Suppressor macrophage (primary cell): ENCODE measurements at places on chromosomes 16 and 17.
A peak's percentile ranks its signal among the peaks of the same experiment; 100 is the strongest.

DNA sequence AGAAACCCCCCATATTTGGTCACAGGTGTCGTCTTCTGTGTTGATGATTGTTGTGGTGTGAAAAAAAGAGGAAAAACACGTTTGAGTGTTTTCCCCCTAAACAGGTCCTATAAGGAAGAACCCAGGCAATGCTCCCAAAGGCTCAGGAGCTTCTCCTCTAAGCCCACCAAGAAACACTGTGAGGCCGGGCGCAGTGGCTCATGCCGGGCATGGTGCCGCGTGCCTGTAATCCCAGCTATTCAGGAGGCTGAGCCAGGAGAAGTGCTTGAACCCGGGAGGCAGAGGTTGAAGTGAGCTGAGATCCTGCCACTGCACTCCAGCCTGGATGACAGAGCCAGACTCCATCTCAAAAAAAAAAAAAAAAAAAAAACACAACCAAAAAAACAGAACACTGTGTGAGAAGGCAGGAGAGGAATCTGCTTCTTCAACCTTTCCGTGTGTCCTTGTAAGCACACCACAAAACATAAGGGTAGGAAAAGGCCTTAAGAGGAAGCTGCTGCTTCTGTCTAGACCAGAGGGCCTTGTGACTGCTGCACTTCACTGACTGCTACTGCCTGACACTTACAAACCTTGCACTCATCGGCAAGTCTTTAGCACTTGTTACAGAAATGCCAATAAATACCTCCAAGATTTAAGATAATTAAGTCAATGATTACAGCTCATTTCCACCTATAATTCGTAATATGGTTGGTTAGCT lies 9.3 kb downstream of the JPT1 start:
- peak; percentile 77 for DNase-seq

GRCh38 chr16:90018652-90019542 lies at the start of gene DBNDD1:
DBNDD1 (minus strand) TSS chr16:90019456; CDS start chr16:90019341, 115 bp downstream.
- peak; percentile 39 for DNase-seq

DNA sequence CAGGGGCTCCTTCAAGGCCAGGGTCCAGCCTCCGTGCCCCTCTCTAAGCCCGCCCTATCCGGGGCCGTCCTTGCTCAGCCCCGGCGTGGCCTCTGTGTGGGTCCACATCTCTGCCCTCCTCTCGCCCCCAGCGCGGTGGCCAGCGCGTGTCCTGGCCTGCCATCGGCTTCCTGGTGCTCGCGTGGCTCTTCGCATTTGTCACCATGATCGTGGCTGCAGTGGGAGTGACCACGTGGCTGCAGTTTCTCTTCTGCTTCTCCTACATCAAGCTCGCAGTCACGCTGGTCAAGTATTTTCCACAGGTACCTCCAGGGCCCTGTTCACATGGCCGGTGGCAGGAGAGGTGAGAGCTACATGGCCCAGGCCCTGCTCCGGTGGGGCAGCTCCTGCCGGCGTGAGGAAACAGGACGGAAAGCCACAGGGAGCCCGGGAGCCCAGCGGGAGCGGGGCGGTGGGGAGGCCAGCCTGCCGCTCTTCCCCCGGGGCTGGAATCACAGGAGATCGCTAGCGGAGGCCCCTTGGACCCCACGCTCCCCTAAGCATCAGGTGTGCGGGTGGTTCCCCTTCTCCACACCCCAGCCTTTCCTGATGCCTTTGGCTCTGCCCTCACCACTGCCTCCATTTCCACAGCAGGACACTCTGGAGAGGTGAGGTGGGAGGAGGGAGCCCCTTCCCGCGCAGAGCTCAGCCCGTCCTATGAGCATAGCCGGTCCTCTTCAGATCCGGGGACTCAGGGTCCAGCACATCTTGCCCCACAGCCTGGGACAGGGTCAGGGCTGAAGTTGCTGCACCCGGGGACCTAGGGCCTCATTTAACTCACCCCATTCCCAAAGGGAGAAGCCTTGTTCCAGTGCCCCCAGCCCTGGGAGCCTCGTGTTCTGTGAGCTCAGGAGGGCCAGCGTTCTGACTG lies 10.2 kb downstream of the TAX1BP3 start:
- peak; percentile 29 for DNase-seq

GRCh38 chr16:15847611-15848175 lies 9.1 kb downstream of the MYH11 start:
- no peak for DNase-seq

GRCh38 chr17:56144223-56144622 lies 9.1 kb upstream of the ANKFN1 start:
- no peak for DNase-seq

- DNase-seq, result no peak
Measured at GRCh38 chr16:30924913-30925631, 1.7 kb downstream of the FBXL19 start.

DNA sequence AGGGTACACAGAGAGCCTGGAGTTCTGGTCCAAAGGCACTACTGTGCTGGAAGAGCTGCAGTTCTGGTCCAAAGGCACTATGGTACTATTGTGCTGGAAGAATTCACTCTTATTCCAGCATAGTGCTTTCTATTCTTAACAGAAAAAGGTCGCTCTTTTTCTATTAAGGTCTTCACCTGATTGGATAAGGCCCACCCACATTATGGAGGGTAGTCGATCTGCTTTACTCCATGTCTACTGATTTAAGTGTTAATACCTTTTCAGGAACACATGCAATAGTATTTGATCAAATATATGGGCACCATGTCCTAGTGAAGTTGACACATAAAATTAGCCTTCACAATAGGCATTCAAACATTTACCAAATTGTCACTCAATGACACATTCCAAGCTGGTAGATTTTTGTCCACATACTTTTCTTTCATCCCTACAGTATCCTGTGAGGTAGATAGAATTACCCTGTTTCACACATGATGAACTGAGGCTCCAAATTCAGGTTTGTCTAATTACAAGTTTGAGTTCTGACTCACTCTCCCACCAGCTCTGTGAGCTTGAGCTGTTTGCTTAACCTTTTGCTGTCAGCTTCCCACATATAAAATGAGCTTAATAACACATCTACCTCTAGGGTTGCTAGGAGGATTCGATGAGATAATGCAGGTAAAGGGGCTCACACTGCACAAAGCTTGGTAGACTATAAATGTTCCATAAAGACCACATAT lies 129.9 kb downstream of the AIPL1 start:
- DNase-seq, result no peak

- DNase-seq, result peak; percentile 23
Measured at GRCh38 chr16:6573577-6573976, 759.1 kb upstream of the RBFOX1 start.

GRCh38 chr16:89338863-89339262 lies 121.4 kb downstream of the ZNF778 start:
- DNase-seq, result no peak

DNA sequence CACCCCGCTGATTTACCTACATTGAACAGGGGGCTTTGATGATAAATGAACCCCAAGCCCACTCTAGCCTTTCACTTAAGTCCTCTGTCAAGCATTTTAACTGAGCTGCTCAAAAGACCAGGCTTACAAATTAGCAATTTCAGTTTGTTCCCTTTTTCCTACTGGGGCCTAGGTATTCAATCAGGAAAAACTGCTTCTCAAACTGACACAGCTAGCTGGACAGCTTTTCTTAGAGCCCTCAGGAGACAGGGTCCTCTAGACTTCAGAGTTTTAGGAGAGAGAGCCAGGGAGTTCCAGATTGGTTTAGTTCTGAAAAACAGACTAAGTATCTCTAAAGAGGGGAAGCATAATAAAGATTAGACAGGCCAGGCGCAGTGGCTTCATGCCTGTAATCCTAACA lies 6.2 kb upstream of the HEXIM2 start:
- DNase-seq, result no peak

DNA sequence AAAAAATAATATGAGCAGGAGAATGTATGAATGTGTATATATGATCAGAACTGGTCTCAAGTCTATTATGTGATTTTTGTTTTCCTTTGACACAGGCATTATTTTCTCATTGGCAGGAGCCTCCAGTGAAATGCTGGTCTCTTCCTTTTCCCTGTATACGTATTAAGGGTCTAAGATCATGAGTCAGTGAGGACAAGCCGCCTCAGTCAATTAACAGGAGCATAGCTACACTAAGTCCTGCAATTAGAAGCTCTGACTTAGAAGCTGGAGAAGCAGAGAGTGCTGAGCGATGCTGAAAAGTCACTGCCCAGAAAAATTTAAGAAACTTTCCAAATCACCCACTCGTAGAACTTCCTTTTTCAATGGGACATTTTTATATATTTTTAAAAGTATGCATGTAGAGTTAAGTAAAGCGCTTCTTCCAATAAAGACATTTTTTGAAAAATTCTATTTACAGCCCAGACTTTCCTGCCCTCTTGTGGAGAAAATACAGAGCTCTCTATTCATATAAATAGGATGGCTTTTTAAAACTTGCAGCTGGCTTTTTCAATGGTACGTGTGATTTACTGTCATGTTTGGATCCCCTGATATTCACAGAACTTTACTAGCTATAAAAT lies 70.2 kb upstream of the PSMD7 start:
- no peak for DNase-seq

DNA sequence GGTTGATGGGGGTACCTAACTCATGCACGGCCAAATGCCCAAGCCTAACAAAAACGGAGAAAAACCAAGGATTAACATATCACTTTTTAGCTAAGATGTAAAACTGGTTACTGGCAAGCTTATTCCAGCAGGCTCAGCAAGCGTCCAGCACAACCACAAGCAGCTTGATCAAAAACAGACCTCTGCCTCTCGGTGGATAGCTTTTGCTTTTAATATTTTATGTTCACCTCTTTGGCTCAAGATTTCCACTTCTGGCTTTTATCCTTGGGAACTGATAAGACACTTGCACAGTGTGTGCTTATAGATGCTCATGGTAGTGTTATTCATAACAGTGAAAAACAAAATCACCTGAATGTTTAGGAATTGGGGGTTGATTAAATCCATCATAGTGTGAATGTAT lies 206.9 kb upstream of the CACNG5 start:
- DNase-seq, result no peak

GRCh38 chr16:79278506-79278905 lies 322.0 kb downstream of the MAF start:
- DNase-seq, result no peak

- no peak for DNase-seq
Measured at GRCh38 chr17:19719355-19720209, 3.2 kb upstream of the SLC47A2 start.

GRCh38 chr16:13951611-13952010 lies 31.7 kb downstream of the ERCC4 start:
- no peak for DNase-seq

DNA sequence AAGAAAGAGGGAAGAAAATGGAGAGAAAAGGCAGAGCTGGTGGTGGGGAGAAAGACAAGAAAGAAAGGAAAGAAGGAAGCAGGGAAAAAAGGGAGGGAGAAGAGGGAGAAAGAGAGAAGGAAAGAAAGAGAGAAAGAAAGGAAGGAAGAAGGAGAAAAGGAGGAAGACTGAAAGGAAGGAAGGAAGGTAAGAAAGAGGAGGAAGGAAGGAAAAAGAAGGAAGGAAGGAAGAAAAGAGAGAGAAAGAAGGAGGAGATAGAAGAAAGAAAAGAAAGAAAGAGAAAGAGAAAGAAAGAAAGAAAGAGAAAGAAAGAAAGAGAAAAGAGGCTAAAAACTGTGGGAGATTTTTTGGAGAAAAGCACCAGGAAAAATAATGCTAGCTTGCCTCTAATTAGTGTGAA lies 561.4 kb upstream of the GOT2 start:
- no peak for DNase-seq

GRCh38 chr16:57946181-57946801 lies 24.6 kb downstream of the CNGB1 start:
- no peak for DNase-seq

DNA sequence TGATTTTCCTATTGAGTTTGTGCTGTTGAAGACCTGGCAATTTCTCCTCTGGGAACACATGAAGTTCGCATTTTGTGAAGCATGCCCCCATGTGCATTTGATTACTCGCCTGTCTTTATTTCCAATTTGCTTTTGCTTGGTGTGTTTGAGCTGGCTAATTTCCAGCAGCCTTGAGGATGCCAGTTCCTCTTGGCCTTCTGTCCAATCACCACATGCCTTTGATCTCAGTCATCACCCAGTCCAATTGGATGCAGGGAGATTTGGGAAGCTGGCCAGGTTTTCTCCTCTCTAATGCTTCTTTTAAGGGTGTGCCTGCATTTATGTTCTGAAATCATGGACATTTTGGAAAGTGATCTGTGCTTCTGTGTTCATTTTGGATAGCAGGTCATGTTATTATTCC lies 3.8 kb upstream of the TMEM100 start:
- no peak for DNase-seq

GRCh38 chr16:6377956-6378355 lies 954.7 kb upstream of the RBFOX1 start:
- DNase-seq, result no peak

GRCh38 chr16:85289760-85290625 lies 177.7 kb upstream of the CIBAR2 start:
- DNase-seq, result peak; percentile 68

- DNase-seq, result no peak
Measured at GRCh38 chr16:86338403-86339115, 171.8 kb upstream of the FOXF1 start.
